ENCODE measurements at places on chromosomes 5 and 9.

DNA sequence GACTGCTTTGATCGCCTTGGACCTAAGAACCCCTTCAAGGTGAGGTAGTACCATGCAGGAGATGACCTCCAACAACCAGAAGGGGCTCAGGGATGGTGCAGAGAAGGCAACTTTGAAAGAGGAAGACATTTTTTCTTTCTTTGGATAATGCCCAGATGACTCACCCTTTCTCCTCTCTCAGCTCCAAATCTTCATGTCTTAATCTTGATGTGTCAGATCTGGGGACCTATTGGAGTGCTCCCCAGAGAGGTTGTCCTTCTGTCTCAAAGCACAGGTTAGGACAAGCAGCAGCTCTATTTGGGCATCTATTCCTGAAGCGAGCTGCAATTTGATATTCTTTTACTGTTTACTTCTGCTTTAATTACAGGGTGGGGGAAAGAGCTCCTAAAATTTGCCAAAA, 229.9 kb upstream of the MAP3K1 start:
- no peak overlapping the region for H3K4me3 ChIP-seq
- H3K27me3 ChIP-seq: no peaks in the 10 kb centered on the region
- peak overlapping the region; percentile 70 for H3K27ac ChIP-seq
- peaks cover 49% of the 10 kb centered on the region for H3K4me1 ChIP-seq
- H3K36me3 ChIP-seq: no peaks in the 10 kb centered on the region

DNA sequence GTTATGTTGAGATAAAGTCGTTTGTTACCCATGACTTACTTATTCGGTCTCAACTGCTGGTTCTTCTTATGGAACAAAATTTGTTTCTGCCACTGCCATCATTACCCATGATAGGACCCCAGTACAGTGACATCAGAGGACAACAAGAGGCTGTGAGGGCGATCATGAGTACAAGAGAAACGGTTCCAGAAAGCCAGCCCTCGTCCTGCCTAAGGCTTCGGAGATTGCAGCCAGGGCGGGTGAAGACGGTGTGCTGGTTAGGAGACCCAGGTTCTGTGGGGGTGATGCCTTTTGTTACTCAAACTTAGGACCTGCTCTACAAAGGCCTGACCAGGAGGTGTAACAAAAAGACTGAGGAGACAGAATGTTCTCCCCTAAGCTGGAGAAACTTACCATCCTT, 10.9 kb downstream of the FYB1 start:
- H3K4me1 ChIP-seq: no peaks in the 10 kb centered on the region
- H3K27me3 ChIP-seq: no peaks in the 10 kb centered on the region
- no peak for DNase-seq
- H3K4me3 ChIP-seq: no peak overlapping the region
- no peak overlapping the region for H3K27ac ChIP-seq

DNA sequence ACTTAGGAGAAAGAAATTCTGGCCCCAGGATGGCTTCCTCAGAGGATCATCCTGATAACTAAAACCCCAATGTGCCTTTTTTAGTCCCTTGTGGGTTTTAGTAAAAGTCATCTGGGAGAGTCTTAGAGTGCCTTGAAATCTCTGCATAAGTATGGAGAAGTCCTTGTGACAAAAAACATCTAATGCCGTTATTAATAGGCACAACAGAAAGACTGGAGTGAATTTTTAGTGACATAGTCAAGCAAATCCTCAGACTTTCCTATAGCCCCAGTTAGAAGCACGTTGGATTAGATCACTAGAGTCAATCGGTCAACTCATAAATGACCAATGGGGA, 108.2 kb upstream of the MPDZ start:
- no peaks in the 10 kb centered on the region for H3K36me3 ChIP-seq
- H3K4me1 ChIP-seq: peaks cover 13% of the 10 kb centered on the region
- H3K27ac ChIP-seq: peak overlapping the region; percentile 80
- DNase-seq: no peak

DNA sequence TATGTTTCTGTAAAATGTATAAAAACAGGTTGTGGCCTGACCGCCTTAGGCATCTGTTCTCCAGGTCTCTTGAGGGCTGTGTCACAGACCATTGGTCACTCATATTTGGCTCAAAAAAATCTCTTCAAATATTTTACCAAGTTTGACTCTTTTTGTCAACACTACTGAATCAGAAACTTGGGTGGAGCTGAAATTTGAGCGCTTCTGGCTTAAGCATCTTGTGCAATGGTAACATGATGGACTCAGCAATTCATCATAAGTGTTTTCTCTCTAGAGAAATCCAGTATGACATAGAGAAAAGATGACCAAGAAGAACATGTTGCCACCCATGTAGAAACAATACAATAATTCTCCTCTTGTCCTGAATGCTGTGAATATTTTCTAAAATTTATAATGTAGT, 387.9 kb downstream of the MAT2B start:
- H3K4me3 ChIP-seq: no peak overlapping the region
- no peaks in the 10 kb centered on the region for H3K4me1 ChIP-seq
- no peak overlapping the region for H3K27ac ChIP-seq
- H3K27me3 ChIP-seq: no peaks in the 10 kb centered on the region
